ENCODE measurements at places on chromosomes 12 and 14.
A peak's percentile ranks its signal among the peaks of the same experiment; 100 is the strongest.

DNA sequence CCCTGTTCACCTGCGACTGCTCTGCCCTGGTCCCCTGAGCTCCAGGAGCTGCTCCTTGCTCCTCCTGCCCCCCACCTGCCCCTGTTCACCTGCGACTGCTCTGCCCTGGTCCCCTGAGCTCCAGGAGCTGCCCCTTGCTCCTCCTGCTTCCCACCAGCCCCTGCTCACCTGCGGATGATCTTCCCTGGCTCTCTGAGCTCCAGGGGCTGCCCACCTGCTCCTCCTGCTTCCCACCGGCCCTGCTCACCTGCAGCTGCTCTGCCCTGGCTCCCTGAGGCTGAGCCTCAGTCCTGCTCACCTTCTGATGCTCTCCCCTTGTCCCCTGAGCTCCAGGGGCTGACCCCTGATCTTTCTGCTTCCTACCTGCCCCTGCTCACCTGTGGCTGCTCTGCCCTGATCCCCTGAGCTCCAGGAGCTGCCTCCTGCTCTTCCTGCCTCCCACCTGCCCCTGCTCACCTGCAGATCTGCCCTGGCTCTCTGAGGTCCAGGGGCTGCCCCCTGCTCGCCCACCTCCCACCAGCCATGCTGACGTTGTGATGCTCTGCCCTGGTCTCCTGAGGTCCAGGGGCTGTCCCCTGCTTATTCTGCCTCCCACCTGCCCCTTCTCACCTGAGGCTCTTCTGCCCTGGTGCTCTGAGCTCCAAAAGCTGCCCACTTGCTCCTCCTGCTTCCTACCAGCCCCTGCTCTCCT is 219.2 kb downstream of the TMEM121 start:
- DNase-seq = no peak

GRCh38 chr12:102990419-102990818 is 32.9 kb downstream of the ASCL1 start:
- no peak for DNase-seq

DNA sequence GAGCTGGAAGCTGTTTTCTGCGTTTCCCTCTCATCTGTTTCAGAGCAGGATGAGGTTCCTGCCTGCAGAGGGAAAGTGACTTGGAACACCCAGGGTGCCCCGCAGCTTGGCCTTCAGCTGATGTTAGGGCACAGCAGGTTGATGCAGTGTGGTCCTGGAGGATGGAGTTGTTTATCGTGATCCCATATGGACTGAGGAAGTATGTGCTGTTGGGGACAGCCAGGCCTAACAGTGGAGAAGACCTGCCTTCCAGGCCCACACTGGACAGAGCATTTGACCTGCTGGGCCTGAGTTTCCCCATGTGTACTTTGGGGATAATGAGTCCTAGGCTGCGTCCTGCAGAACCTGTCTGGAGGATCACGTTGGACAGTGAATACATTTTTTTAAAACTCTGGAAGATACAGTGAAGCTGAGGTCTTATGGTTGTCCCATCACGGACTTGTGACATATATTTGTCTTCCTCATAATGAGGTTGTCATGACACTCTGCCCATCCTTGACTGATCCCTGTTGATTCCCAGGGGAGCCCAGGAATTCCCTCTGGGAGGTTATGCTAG is 12.8 kb downstream of the SERPINA1 start:
- DNase-seq = no peak

- no peak for DNase-seq
Observed at GRCh38 chr14:91354979-91355685, 62.5 kb downstream of the CCDC88C start.

DNA sequence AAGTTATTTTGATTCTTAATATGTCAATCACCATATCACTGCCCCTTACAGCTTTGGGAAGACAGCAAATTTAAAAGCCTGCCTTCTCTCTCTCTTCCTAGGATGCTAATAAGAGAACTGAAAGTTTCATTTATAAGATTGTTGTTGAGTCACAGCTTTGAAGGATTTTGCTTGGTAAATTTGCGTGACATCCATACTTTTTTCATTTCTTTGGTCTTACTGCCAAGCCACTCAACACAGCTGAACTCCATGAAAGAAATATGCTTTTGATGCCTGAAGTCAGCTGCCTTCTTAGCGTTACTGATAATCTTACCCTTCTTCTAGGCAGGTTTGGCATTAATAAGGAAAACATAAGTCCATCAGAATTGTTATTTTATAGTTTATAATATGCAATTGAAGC is 155.0 kb downstream of the CRADD start:
- DNase-seq = no peak

DNA sequence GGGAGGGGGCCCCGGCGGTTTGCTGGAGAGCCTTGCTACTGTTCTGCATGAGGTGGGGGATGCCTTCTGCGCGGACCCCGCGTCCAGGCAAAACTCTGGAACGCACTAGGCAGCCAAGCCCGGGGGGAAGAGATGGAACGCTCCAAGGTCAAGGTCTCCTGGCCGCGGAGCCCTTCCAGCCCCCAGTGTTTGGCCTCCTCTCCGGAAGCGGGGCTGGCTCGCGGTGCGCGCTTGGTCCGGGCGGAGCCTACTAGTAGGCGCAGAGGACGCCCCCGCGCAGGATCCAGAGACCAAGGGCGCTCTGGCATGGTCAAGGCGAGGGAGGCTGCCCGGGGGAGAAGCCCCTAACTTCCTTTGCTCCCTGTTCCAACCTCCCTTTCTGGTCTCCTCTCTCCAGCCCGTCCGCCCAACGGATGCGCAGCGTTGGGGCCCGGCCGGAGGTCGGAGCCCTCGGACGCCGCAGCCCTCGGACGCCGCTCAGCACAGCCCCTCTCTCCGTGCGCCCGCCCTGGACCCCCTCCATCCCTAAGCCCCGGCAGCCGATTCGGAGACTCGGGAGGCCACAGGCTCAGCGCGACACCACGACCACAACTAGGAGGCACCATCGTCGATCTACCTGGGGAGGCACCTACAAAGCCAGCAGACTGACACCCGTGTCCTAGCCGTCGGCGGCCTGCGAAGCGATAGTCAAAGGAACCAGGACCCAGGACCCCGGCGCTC is 669 bp upstream of the KCNK13 start:
- DNase-seq = peak; percentile 14

DNA sequence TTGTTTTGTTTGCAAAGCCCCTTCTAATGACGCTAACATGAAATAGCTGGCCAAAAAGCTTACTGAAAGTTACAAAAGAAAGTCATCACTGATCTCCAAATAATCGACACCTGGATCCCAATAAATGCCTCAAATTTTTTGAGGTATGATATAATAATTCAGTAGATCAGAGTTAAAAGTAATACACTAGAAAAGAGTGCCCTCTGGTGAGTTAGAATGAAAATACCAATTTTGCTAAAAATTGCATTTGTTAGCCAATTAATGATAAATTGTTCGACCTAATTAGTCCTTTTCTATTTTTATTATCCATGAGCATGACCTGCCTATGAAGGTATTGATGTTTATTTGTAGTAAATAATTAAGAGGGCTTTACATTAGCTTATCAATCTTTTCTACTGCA is 78.6 kb downstream of the CEP128 start:
- no peak for DNase-seq

DNA sequence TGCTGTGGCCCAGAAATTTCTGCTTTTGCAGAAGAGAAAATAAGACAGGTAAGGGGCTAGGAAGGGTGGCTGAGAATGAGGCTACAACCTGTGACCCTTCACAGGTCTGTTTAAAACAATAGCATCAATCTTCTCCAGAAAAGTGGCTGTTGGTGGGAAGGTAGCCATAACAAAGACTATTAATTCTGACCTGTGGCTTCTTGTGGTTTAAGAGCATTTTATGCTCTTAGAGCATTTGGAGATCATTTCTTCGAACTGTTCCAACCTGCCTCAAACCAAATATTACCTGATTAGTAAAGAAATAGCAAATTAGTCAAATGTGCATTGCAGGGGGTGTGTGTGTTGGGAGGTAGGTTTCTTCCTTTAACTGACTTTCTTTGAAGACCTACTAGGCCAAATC is 15.2 kb upstream of the TCP11L2 start:
- no peak for DNase-seq
